Left hindlimb (tissue), 1 donor: ENCODE measurements at places on chromosomes 3 and 15.

GRCh38 chr3:107650788-107651187 lies 128.0 kb downstream of the BBX start:
- DNase-seq, result no peak

- peak; percentile 42 for DNase-seq
These were observed at the start of gene C2CD4B for GRCh38 chr15:62165104-62165792. Gene C2CD4B, minus strand, starts transcription at chr15:62165285. Its CDS starts 301 bp downstream, at chr15:62164984.

GRCh38 chr3:103388214-103388613 lies 953.4 kb downstream of the ZPLD1 start:
- no peak for DNase-seq

DNA sequence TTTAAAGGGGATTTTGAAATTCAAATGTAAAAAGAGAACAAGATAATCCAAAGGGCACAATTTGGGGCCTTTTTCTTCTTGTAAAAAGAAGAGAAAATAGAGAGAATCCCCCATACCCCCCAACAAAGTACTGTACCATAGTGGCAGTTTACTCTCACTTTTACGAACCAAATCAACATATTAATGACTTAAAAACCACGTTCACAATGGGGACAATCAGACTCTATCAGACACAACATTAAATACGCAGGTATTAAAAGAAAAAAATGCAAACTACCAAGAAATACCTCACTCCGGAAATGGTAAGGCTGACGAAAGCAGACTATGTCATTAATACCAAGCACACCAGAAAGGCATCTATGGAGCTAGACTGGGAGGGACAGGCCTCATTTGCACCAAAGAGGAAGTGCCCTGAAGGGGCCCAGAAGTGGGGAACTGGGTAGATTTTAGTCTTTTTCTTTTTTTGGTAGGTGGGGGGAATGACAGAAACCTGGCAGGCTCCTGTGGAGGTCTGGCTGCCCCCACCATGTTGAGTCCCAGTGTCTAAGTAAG lies 134.3 kb downstream of the TIGIT start:
- DNase-seq, result no peak

DNA sequence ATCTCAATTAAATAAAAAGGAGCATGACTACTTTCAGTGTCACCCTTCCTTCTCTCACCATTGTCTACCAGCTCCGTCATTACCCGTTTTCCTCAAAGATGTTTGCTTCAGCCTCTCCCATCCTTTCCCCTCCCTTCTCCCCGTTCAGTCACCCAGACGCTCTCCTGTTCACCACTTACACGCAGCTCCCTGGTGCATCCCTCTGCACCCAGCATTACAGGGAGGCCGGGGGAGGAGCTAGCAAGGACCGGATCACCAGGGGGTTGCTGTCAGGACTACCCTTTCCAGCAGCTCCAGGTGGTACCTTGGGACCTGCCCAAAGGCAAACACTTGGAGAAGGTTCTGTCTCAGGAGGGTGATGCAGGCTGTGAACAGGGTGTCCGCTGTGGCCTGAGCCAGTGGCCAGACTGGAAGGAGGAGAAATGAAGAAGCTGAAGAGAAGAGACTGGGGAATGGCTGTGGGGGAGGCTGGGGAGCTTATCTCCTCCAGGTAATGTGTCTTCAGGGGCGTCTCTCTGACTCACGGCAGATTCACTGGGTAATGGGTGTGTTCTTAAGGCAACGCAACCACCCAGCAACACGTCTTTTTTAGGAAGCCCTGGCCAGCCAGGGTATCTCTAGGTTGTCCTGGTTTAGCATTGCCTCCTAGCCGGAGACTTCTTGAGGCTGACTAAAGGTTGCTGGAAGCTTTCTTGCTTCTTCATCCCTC lies 21.8 kb upstream of the BDH1 start:
- DNase-seq, result no peak

GRCh38 chr3:152646004-152646403 lies 188.9 kb upstream of the P2RY1 start:
- no peak for DNase-seq

DNA sequence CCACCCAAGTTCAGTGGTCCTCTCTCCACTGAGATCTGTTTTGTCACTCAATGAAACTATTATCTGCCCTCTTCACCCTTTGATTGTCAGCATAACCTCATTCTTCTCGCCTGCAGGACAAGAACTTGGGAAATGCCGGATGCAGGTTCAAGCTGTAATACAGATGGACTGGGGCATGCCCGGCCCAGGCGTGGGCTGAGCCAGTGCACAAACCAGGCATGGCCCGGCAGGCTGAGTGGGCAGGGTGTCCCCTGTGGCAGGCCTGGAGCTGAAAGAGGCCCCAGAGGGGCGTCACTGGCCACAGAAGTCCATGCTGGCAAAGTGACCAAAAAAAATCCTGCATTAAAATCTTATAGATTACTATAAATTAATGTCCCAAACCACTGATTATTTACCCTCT lies 638.9 kb upstream of the EPHA6 start:
- no peak for DNase-seq

DNA sequence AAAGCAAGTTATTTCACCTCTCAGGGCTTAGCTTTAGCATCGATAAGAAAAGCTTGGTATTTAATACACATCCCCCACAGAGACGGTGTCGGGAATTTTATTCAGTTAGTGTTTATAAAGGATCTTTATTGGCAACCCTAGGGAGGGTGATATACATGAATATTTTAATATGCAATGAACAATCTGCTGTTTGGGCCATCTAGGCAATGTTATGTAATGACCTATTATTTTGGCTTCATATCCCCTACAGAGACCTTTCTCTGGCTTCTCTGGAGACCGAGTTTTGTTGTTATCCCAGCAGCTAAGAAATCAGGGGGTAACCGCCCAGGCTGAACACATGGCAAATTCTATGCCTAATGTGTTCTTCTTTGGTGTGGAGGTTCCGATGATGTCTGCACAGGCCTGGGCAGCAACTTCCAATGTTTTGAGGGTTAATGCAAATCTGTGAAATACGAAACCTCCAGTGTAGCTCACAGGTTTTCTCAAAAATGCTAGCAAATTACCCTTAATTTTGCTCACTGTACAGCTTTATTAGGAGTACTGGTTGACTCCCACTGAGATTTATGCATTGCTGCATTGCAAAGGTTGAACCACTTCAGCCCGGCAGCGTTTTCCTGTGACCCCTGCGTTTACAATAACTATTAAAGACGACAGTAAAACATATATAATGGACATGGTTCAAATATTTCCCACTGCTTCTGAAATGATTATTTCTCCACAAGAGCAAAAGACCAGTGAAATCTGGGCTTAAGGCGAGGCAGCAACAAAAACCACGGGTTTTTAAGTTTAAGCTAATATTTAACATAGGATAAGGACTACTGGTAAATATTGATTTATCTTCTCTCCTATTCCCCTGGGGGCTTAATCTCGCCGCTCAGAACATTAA lies 298.3 kb upstream of the NR2E3 start:
- DNase-seq, result no peak

DNA sequence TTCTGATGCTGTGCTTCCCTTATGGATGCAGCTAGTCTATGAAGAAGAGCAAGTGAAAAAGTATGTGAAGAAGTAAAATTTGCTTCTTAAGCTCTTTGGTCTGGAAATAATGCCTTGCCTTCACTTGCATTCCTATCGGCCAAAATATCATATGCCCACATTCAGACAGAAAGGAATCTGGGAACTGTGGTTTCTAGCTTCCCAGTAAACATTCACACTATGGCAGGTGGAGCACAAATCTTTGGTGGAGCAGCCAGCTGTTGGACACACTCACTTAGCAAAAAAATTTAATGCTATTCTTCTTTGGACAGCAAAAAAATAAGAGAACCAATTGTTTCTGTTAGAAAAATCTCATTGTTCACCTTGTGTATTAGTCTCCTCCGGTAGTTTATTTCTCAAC lies 12.3 kb upstream of the COL6A6 start:
- DNase-seq, result no peak

- no peak for DNase-seq
These were observed 178.5 kb upstream of the RASGRP1 start for GRCh38 chr15:38743147-38743546.

DNA sequence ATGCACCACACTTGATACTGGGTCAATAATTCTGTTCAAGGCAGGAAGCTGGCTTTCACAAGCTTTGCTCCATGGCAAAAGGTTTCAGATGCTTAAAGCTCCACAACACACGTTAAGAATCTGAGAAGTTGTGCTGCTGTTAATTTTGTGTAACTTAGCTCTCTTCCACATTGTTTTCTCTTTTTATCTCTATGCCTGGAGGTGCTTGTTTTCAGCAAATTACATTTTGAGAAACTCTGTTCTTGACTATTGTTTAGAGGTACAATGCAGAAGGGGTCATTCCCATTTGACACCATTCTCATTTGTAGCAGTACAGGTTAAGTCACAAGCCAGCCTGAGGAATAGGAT lies 156.0 kb downstream of the FNDC3B start:
- no peak for DNase-seq

DNA sequence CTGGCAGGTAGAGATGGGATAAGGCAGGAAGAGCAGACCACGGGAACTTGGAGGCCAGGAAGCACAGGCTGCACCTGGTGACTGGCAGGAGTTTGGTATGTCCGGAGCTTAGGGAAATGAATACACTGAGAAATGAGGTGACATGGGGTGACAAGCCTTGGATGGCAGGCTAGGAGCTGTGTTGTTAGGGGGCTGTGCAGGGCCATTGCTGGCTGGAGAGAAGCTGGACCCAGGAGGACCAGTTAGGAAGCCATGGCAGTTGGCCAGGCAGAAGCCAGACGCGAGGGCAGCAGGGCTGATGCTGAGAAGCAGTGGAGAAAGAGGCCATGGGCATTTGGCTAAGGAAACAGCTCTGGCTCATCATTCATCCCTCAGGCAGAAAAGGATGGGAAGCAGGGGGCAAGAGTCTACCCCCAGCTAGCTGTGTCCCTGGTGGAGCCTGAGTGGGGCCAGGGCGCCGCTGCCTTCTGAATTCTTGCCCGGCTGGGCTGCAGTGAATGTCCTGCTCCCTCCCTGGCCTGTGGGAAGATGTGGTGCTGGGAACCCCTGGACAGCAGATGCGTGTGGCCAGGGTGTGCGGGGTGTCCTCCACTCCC lies 255.8 kb downstream of the FAM43A start:
- DNase-seq, result no peak

DNA sequence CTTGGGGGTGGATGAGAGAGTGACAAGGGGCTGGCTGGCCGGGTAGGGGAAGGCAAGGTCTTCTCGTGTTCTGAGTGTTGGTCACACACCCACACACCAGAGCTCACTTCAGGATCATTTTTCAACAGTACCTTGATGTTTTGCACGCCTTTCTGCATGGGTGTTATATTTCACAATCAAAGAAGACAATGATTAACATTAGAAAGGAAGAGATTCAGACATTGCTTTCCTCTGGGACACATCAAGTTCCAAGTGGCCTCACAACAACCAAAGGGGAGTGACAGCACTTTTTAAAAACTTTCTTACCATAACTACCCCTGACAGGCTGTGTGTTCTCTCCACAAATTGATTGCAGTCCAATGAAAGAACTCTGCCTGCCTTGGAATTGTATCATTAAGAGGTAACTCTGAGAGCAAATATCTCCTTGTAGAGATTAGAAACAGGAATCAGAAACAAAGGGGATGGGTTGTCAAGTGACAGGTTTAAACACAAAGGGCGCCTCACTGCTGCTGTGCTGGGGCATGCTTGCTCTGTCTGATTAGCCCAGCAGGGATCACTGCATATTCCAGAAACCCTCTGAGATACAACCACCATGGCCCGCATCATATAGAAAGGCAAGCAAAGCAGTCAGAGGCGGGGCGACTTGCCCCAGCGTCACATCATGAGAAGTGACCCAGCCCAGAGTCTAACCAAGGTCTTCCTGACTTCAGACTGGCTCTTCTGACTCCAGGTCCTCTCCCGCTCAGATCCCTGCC lies 230.8 kb downstream of the FEZF2 start:
- no peak for DNase-seq

- DNase-seq, result no peak
These were observed 9.4 kb upstream of the STRIT1 start for GRCh38 chr3:155302891-155303290.

GRCh38 chr15:96503276-96503675 lies 172.8 kb downstream of the NR2F2 start:
- DNase-seq, result no peak

GRCh38 chr15:59396211-59396610 lies 23.5 kb upstream of the MYO1E start:
- no peak for DNase-seq

GRCh38 chr15:79003301-79003700 lies 58.5 kb upstream of the CTSH start:
- no peak for DNase-seq
